ENCODE measurements at places on chromosomes 5 and 9.

DNA sequence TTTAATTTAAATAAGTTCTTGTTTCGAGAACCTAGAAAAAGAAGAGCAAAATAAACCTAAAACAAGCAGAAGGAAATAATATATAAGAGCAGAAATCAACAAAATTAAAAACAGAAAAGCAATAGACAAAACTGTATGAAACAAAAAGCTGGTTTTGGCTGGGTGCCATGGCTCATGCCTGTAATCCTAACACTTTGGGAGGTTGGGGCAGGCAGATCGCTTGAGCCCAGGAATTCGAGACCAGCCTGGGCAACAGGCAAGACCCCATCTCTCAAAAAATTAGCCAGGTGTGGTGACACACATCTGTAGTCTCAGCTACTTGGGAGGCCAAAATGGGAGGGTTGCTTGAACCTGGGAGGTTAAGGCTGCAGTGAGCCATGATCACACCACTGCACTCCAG is 59.2 kb upstream of the OTP start:
- no peak for DNase-seq

DNA sequence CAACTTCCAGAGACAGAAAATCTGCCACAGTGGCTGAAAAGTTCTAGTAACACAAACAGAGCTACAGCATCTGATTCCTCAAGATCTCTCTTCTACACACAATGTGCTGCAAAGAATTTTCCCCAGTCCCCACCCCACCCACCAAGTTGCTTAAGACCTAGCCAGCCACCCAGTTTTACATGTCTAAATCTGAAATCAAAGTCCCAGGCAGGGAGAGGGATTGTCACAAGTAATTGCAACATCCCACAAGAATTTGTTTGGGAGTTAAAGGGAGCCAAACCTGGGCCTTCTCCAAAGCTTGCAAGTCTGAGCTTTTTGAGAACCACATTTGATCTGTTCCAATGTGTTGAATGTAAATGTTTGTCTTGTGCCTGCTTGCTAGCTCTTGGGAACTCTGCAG is 15.5 kb downstream of the IGIP start:
- no peak for DNase-seq

GRCh38 chr9:134344068-134344799 is 18.0 kb downstream of the RXRA start:
- DNase-seq = no peak

DNA sequence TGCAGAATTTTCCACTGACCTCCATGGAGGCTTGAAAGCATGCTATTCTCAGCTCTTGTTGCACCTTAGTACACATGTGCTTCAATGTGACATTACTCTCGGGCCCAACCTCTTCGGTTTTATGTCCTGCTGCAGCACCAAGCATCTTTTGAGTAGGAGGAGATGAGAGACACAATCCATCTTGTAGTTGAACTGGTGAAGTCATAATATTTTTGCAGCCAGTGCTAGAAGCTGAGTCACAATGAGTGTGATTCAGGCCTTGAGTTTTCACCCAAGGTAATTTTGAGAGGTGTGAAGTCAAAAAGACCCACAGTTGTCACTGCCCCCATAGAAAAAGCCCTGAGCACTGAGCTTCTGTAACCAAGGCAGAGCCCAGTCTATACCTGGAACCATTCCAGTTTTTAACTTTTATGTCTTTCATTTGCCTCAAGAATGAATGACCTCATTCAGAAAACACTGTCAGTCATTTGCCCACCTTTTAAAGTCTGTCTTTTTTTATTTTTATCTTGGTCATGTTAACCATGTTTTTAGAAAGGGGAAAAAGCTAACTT is 117.7 kb downstream of the ZNF462 start:
- no peak for DNase-seq

DNA sequence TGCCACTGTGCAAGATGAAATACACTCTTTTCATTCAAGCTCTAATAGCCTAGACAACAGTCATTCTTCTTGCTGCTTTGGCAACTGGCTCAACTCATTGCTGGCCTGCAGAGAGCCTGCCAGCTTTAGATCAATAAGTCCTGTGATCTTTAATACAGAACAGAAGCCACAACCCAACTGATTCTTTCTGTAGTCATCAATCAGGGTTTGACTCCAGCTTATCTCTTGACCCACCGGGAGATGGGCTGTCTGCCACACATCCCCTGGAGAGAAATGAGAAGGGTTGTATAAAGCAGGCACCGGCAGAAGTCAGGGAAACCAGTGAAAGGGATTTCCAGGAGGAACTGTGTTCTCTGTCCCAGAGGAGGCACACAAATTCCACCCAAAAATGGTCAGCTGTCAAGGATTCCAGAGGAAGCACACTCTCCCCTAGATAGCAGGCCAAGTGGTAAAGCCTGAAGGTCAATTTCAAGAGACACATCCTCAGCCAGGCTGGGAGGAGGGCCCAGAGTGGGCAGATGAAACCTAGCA is 24.5 kb downstream of the LHFPL2 start:
- DNase-seq = no peak

DNA sequence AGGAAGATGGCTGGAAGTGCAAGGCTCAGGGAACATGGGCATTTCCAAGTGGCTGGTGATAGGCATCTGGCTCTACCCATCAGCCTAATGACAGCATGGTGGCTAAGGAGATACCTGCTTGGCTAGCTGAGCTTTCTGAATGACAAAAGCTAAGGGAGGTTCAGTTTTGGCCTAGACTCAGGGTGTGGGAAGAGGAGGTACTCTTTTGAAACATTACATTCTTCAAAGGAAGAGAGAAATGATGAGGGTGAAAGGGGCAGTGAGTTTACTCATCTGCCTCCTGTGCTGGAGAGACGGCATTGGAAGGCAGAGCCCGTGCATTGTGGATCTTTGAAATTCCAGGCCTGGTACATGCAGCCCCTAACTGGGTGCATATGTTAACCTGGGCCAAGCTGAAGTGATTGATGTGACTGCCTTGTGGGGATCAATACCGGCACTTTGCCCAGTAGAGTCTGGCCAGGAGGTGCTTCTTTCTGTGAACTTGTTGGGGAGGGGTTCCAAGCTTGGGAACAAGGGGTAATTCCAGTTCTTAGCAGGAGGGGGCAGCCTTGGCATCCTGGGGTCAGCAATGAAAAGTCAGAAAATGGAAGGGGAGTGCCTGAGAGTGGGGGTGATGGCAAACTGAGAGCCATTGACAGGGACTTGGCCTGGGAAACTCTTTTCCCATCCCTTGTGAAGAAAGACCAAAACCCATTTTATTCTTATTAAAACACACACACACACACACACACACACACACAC is 108.6 kb downstream of the ACER2 start:
- peak; percentile 31 for DNase-seq

- DNase-seq = no peak
Measured at GRCh38 chr9:120289990-120290975, 289.7 kb downstream of the CDK5RAP2 start.

DNA sequence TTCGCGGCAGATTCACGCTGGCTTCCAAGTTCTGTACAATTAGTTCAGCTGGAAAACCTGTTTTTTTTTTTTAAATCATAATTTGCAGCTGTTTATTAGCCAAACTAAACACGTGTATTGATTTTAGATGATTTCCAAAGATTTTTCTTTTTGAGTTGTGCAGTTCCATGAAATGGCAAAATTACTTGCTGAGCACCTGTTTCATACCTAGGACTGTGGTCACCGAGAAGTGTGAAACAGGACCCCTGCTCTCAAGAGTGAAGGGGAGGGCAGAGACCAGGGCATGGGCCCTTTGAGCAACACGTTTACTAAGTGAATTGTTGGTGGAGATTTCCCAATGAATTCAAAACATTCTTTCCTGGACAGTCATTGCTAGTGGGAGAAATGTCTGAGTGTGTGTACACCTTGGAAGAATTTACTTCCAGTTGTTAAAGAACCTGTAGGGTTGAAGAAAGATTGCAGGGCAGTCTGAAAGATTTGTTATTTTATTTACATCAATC is 688 bp downstream of the SNX24 start:
- no peak for DNase-seq

DNA sequence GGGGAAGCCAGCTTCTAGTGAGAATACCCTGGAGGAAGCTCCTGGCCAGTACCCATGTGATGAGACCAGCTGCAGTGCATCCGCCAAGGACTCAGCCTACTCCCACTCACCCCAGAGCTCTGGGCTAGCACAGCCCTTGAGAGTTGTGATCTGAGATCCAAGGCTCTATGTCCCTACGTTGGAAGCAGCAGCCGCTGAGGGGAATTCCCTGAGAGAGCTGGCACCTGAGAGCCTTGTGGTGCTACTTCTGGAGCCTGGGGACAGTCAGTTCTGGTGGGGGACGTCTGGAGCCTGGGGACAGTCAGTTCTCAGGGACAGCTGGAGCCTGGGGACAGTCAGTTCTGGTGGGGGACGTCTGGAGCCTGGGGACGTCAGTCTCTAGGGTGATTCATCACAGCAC is 39.2 kb downstream of the PDZD2 start:
- peak; percentile 35 for DNase-seq

- peak; percentile 61 for DNase-seq
Measured at GRCh38 chr5:524973-525761, 918 bp upstream of the SLC9A3 start.

- no peak for DNase-seq
Measured at GRCh38 chr5:123752552-123753179, 240.7 kb downstream of the CSNK1G3 start.

- no peak for DNase-seq
Measured at GRCh38 chr9:104988539-104988938, 60.6 kb upstream of the ABCA1 start.

DNA sequence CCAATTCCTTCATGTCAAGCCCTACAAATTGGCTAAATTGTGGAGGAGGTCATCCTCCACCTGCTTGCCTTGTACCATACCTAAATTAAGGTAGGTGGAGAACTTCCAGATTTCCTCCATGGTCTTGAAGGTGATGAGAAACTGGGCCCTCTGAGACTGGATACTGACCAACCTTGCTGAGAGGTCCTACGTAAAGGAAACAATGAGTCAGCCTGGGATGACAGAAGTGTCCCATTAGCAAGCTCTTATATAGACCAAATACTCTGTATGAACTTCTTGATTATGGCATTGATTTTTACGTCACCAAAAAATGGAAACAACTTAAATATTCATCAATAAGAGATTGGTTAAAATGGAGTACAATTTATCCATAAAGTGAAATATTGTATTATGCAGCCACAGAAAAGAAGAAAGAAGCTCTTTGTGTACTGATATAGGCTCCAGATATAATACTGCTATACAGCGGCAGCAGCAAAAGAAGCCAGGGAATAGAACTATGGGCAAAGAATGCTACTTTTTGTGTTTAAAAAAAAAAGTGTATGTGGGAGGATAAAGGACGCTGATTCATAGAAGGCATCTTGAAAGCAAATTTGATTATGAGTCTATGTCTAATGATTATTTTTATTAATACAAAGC is 18.3 kb downstream of the SH3TC2 start:
- DNase-seq = no peak

- peak; percentile 87 for DNase-seq
Measured at GRCh38 chr5:28296254-28297013, 1258.0 kb upstream of the CDH9 start.

DNA sequence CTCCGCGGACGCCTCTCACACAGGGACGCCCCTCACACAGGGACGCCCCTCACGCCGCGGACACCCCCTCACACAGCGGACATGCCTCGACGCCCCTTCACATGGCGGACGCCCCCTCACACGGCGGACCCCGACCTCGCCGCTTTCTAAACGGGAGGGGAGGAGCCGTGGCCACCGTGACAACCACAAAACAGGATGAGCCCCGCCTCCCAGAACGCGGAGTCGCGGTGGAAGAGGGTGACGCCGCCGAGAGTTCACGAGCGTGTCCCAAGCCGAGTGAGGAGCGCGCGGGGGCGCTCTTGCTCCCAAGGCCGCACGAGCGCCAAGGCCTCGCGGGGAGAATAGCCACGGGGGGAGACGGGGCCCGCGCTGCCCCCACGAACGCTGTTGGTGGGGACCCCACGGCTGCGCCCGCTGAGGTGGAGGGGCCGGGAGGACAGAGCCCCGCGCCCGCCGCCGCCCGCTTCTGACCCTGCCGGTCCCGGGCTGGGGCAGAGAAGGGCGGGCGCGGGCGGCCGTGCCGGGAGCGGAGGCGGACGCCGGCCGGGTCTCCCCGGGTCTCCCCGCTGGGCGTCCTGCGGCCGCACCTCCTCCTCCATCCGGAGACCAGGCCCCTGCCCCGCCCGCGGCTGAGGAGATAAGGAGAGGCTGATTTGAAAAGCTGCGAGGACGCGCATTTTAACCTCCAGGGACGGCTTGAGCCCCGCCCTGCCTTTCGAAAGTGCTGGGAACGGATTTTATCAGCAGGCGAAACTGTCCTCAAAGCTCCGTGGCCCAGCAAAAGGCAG is 3.9 kb upstream of the NKD2 start:
- peak; percentile 69 for DNase-seq

GRCh38 chr5:11482011-11482410 is 422.2 kb downstream of the CTNND2 start:
- no peak for DNase-seq

- no peak for DNase-seq
Measured at GRCh38 chr5:40515476-40515875, 164.2 kb upstream of the PTGER4 start.

DNA sequence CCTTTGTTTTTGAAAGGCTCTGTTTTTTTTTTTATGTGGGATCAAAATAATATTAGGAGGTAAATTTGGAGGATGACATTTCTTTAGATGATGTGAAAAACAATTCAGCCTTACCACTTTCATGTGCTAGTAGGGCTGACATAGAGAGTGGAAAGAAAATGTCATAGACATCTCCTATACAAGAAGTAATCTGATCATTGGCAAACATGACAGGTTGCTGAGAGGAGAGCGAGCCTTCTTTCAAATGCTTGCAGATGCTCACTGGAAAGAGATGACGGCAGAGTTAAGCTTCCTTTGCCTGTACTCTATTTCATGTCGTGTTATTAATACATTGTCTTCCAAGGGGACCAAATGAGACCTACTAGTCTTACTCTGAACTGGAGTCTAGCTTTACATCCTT is 160.1 kb upstream of the DAP start:
- peak; percentile 46 for DNase-seq

DNA sequence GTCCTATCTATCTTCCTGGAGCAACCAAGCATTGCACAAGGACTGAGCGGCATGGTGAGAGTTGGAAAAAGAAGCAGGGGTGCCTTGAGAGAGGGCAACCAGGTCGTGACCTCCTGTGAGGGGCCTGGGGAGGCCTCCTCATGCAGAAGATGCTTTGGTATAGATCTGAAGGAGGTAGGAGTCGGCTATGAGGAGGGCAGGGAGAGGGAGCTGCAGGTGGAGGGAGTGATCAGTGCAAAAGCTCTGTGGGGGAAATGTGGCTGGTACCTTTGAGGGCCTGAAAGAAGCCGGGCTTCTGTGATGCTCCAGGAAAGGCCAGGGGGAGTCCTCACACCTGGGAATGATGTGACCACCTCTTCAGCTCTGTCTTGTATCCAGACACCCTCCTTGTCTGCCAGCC is 3.6 kb upstream of the SLC25A48 start:
- no peak for DNase-seq

- no peak for DNase-seq
Measured at GRCh38 chr9:135604437-135605237, 34.7 kb downstream of the GLT6D1 start.

All from NCI-H524 (cell line).